ENCODE measurements at places on chromosomes 13 and 19.

DNA sequence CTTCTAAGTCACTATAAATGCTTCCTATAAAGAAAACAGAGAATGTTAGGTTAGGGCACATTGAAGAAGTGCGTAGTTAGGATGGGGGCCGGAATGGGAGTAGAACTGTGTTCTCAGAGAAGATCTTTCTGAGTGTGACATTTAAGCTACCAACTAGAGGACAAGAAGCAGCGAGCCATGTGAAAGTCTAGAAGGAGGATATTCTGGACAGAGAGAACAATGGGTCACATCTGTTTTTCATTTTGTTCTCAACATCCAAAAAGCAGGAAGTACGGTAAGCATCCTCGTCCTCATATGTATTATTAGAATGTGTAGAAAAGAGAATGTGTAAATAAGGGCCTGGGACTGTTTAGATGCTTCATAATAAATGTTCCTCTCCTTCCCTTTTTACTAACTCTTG lies 44.5 kb upstream of the PARP4 start:
- no peak for DNase-seq

DNA sequence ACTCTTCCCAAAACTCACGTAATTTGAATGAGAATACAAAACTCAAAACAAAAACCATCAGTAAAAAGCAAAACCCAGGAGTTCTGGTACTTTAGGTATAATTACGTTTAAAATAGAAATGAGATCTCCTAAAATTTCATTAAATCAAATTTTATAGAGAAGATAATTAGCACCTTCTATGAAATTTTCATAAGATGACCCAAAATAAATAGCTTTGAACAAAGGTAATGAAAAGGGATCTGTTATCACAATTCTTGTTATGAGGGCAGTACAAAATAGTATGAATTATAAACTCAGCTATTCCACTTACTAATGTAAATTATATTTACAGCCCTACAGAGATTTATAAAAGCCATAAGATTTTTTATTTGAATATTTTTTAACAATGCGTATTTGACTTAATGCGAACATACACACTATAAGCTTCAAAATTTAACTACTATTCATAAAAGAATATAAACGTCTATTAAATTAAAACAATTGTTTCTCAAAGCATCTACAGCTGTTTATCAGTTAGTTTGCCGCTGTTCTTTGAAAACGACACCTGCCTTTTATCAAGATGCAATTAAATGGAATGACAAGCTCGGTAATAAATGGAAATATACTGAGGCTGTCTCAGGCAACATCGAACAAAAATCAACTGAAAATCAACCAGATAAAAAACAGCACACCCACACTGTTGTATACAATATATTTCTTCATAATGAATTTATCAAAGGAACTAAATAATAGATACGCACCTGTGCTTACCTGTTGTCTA lies 63.8 kb downstream of the KCNRG start:
- DNase-seq: no peak

GRCh38 chr13:92745258-92745657 lies 481.3 kb upstream of the GPC6 start:
- DNase-seq: no peak

DNA sequence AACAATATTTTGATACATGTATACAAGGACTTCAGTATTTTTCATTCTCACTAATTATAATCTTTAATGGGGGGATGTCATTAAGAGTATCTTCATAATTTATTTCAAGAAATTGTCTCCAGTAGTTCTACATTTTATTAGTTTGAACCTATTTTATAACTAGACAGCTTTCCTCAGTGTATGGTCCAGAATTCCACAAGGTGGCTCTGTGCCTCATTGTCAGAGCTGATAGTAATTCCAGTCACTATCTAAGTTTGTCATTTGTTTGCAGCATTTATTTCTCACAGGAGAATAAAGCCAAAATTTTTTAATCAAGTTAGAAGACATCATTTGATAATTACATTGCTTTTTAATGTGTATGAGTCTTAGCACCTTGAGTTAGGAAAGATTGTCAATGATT lies 1633.0 kb upstream of the PCDH20 start:
- no peak for DNase-seq

DNA sequence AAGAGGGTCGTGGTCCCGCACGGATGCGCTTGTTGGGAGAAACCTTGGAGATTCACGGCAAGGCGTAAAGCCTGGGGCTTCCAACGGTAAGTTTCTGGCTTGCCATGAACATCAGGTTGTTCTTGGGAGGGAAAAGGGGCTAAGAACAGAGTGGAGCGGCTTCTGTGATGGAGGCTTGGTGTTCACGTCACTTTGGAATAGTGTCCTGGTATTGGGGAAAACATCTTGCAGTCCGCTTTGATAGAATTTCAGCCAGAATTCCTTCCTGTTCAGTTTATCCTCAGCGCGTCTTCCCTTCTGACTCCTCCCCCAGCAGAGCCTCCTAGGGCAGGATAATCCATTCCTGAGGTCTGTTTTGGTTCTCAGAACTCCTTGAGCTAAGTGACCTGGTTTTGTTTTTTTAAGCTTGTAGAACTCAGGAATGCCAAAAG lies 2.0 kb downstream of the KCTD15 start:
- no peak for DNase-seq

- DNase-seq: no peak
Observed at GRCh38 chr19:799076-799881, 2.0 kb downstream of the PTBP1 start.

DNA sequence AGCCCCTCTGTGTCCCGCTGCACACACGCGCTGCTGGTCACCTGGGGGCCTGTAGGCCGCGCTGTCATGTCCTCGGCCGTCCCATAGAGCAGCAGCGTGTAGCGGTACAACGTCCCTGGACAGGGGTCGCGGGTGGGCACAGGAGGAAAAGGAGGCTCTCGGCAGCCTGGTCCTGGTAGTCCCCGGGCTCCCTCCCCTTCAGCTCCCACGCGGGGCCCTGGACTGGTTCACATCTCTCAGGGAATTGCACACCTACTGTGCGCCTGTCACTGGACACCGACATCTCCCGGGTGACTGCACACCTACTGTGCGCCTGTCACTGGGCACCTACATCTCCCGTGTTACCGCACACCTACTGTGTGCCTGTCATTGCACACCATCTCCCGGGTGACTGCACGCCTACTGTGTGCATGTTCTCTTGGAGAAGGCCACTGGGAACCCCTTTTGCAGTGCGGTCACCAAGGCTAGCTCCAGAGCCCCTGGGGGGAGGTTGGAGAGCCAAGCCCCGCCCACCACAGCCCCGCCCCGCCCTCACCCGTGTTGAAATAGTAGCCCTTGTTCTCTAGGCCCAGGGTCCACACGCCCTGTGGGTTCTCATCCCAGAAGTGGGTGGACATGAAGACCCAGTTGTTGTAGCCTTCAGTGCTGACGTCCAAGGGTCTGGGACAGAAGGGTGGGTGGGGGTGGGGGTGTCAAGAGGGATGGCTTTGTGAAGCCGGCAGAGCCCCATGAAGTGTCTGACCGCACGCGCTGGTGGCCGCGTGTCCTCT lies 3.5 kb upstream of the C19orf25 start:
- no peak for DNase-seq

DNA sequence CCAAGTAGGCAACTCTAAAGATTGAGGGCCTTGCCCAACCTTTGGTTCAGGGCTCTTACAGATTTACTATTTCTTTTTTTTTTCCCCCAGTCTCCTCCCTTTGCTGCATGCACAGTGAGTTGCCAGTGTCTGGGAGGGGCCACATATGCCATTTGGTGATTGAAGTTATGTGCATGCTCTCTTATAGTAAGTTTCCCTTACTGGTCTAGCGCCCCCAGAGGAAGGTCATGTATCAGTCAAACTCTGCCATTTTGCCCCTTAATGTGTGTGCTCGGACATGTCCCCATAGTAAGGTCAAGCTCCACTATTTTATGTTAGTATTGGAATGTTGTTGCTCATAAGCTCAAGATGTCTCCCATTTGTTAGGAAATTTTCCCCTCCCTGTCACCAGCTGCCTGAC lies 1138.0 kb upstream of the SLC10A2 start:
- DNase-seq: no peak

DNA sequence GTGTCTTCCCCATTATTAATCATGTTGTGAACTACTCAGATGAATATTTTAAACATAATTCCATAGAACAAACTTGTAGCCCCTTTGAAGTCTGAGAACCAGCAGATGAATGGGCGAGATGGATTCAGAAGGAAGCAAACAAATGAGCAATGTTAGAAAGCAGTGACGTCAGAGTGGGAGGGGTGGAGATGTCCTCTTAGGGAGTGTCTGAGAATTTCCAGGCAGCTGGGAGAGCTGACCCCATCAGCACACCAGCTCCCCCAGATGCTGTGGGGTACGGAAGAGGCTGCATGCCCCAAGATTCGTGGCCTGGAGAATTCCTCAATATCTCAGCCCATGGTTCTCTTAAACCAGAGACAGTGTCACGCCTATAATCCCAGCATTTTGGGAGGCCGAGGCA lies 68.6 kb downstream of the DPF1 start:
- DNase-seq: no peak

All from stimulated activated CD8-positive, alpha-beta memory T cell treated with anti-CD3 and anti-CD28 coated beads, Interleukin-7, amount 100 ng/mL, for 4 hours (primary cell).